ENCODE measurements at places on chromosomes 4 and X.

- peak overlapping the region; percentile 44 for H3K27ac ChIP-seq
- H3K27me3 ChIP-seq = no peaks in the 10 kb centered on the region
- peak; percentile 23 for DNase-seq
- H3K4me3 ChIP-seq = no peak overlapping the region
- H3K36me3 ChIP-seq = no peaks in the 10 kb centered on the region
Measured at GRCh38 chr4:85761803-85762528, 287.0 kb downstream of the ARHGAP24 start.

DNA sequence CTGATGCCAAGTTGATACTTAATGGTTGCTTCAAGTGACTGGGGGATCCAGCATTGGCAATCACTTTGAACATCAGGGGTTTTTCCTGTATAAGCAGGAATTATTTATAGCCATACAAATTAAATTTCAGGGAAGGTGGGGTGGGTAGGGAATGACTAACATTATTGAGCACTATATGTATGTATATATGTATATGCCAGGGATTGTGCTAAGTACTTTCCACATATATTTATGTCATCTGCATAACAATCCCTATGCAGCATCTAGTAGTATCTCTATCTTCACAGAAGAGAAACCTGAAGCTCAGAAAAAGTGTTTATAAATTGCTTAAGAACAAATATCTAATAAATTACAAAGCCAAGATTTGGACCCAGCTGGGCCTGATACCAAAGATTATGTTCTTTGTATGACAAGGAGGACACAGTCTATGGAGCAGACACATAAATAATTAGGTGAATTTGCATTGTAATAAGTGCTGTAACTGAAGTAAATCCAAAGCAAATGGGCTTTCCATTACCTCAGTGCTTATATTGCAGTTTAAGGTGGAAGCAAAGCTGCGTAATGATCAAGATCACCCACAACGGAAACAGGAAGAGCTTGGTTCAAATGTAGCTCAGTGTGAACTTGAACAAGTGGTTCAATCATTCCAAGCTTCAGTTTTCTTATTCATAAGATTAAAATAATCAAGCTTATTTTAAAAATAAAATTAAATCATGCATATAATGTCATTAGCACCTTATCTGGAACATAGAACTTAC lies 18.9 kb upstream of the RASGEF1B start:
- H3K4me1 ChIP-seq = peaks cover 12% of the 10 kb centered on the region
- no peaks in the 10 kb centered on the region for H3K36me3 ChIP-seq
- no peaks in the 10 kb centered on the region for H3K27me3 ChIP-seq
- no peak overlapping the region for H3K4me3 ChIP-seq
- H3K27ac ChIP-seq = no peak overlapping the region

DNA sequence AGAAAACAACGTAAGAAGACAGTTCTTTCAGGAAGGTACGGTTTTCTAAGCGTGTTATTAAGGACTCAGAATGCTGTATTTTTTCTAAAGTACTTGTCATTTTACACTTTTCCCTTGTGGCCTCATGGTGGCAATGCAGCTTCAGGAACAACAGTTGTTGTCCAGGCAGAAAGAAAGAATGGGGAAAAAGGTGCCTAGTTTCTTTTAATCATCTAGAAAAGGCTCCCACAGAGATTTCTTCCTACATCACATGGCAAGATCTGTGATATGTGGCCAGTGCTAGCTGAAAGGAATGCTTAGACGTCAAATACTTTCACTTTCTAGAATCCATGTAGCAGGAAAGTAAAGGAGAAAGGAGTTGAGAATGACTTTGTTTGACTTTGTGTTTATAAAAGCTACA lies 49.0 kb upstream of the TRAM1L1 start:
- no peaks in the 10 kb centered on the region for H3K36me3 ChIP-seq
- DNase-seq = no peak
- H3K27ac ChIP-seq = no peak overlapping the region
- H3K4me1 ChIP-seq = no peaks in the 10 kb centered on the region

DNA sequence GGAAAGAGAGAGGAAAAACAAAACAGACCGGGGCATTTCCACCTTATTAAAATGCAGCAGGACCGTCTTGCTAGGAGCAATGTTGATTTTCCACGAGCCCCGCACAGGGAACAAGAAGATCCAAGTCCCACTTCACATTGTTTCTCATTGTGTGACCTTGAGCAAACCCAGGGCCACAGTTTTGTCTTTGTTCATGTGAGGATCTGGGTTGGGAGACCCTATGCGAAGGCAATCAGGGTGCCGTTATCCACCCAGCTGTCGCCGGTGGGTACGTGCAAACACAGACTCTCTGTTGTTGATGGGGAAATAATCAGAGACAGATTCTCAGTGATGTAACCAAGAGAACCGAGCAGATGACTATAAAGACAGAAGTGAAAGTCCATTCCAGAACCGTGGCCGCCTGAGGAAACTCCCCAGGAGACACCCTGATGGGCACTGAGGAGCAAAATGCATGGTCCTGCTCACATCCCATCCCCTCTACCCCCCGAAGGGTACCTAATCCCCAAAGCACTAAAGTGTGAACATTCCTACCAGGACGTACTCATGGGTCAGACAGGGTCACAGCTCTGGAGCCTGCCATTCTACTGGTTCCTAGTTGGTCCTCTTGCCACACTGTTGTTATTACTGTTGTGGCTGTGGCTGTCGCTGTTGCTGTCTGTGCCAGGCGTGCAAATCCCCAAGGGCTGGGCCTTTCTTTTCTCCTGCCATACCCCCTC lies 102.7 kb upstream of the RBPJ start:
- H3K27me3 ChIP-seq = no peaks in the 10 kb centered on the region
- H3K4me3 ChIP-seq = no peak overlapping the region
- no peaks in the 10 kb centered on the region for H3K36me3 ChIP-seq
- peak; percentile 15 for DNase-seq
- peaks cover 19% of the 10 kb centered on the region for H3K4me1 ChIP-seq

DNA sequence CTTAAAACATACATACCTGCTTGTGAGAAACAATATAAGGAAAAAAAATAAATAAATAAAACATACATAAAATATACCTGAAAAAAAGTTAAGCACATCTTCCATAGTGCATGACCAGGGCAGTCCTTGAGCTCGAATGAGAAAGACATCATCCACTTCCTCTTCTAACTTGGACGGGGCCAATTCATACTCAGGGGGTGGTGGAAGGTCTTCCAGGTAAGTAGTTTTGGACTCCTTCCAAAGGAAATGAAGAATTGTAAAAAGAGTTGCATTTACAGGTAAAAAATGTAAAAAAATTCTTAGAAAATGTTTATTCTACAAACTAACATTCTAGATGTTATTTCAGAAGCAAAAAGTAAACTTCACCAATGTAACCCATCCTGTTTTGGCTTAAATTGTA lies 3.6 kb downstream of the GRSF1 start:
- DNase-seq = no peak
- H3K27me3 ChIP-seq = no peaks in the 10 kb centered on the region
- H3K4me3 ChIP-seq = no peak overlapping the region
- no peak overlapping the region for H3K27ac ChIP-seq
- peaks cover 15% of the 10 kb centered on the region for H3K4me1 ChIP-seq
- peaks cover 3% of the 10 kb centered on the region for H3K36me3 ChIP-seq

DNA sequence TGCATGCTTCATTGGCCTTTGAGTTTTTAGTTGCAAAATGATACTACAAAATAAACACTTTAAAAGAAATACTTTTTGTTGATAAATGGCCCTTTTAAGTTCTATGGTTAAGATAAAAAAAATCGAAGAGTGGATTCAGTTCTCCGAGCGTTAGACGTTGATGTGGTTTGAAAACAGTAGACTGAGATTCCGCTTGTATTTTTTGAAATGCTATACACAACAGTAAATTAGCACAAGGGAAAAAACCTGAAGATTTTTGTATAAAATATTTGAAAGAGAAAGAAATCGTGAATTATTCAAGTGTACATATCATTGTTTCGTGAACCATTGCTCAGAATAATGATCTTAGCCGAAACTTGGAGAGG lies 1.4 kb downstream of the BMP2K start:
- DNase-seq = no peak
- H3K27ac ChIP-seq = peak overlapping the region; percentile 98
- no peaks in the 10 kb centered on the region for H3K36me3 ChIP-seq

- no peaks in the 10 kb centered on the region for H3K27me3 ChIP-seq
- H3K4me1 ChIP-seq = no peaks in the 10 kb centered on the region
- H3K4me3 ChIP-seq = no peak overlapping the region
Measured at GRCh38 chr4:81360737-81361136, 111.0 kb downstream of the RASGEF1B start.

GRCh38 chr4:19806865-19807264 lies 444.8 kb upstream of the SLIT2 start:
- no peaks in the 10 kb centered on the region for H3K4me1 ChIP-seq
- no peak for DNase-seq
- H3K27ac ChIP-seq = no peak overlapping the region
- no peaks in the 10 kb centered on the region for H3K36me3 ChIP-seq
- H3K4me3 ChIP-seq = no peak overlapping the region
- no peaks in the 10 kb centered on the region for H3K27me3 ChIP-seq

- H3K36me3 ChIP-seq = no peaks in the 10 kb centered on the region
- no peaks in the 10 kb centered on the region for H3K4me1 ChIP-seq
- H3K4me3 ChIP-seq = no peak overlapping the region
- DNase-seq = no peak
Measured at GRCh38 chrX:29297171-29297800, 710.0 kb downstream of the IL1RAPL1 start.

GRCh38 chrX:31338991-31339350 lies 267.1 kb upstream of the FTHL17 start:
- DNase-seq = no peak

- peaks cover 6% of the 10 kb centered on the region for H3K4me1 ChIP-seq
- no peak for DNase-seq
- H3K4me3 ChIP-seq = no peak overlapping the region
- no peaks in the 10 kb centered on the region for H3K36me3 ChIP-seq
- no peaks in the 10 kb centered on the region for H3K27me3 ChIP-seq
Measured at GRCh38 chrX:84363663-84364062, 138.6 kb downstream of the HDX start.

DNA sequence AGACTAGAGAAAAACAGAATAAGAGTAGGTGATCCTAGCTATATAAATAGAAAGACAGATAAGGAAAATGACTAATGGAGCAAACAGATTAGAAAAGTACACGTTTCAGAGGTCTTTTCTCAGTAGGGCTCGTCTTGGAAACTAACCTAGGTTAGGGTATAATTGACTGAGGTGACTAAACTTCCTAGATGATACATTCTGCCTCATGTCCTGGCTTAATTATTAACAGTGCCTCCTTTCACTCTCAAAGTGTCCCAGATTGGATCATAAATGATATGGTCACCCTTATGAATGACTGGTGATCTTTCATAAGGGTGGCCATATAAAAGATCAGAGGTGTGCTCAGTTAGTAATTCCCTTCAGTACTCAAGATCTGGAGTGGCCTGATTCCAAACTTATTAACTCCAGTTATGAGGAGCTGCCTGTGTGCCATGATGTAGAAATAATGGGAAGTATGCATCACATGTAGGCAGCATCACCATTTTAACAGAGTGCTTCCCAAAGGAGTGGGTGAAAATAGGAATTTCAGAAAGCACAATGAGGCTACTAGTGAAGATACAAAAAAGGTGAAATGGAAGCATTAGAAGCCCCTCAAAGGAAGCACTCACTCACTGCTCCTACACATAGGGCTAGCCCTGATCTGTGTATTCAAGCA lies 14.7 kb upstream of the GRIA3 start:
- H3K4me3 ChIP-seq = no peak overlapping the region
- H3K4me1 ChIP-seq = no peaks in the 10 kb centered on the region
- DNase-seq = no peak
- H3K36me3 ChIP-seq = no peaks in the 10 kb centered on the region
- no peak overlapping the region for H3K27ac ChIP-seq

DNA sequence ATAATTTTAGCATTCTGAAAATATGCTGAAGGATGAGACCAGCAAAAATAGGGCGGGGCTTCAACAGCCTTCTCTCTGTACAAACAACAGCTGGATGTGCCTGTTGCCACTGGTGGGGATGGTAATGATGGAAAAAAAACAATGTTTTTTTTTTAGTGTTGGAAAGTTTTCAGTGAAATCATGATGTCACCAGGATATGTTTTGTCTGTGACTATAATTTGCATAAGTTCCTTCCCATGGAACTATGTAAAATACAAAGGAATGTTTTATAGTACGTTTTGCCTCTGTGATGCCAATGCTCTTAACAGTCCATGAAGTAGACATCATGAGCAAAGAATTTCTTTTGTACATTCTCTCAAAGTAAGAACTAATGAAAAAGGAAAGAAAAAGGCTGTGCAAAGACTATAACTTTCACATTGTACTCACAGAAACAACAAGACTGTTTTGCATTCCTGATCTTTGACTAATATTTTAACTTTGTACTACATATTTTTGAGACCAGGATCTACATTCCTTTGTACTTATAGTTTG lies 589.7 kb downstream of the SPRY1 start:
- H3K4me3 ChIP-seq = no peak overlapping the region
- no peaks in the 10 kb centered on the region for H3K36me3 ChIP-seq
- H3K4me1 ChIP-seq = peaks cover 6% of the 10 kb centered on the region
- no peak overlapping the region for H3K27ac ChIP-seq
- no peaks in the 10 kb centered on the region for H3K27me3 ChIP-seq

- no peak overlapping the region for H3K4me3 ChIP-seq
- no peak for DNase-seq
- no peaks in the 10 kb centered on the region for H3K4me1 ChIP-seq
- H3K36me3 ChIP-seq = peaks cover 22% of the 10 kb centered on the region
Measured at GRCh38 chr4:56475917-56476316, 8.5 kb downstream of the SRP72 start.

DNA sequence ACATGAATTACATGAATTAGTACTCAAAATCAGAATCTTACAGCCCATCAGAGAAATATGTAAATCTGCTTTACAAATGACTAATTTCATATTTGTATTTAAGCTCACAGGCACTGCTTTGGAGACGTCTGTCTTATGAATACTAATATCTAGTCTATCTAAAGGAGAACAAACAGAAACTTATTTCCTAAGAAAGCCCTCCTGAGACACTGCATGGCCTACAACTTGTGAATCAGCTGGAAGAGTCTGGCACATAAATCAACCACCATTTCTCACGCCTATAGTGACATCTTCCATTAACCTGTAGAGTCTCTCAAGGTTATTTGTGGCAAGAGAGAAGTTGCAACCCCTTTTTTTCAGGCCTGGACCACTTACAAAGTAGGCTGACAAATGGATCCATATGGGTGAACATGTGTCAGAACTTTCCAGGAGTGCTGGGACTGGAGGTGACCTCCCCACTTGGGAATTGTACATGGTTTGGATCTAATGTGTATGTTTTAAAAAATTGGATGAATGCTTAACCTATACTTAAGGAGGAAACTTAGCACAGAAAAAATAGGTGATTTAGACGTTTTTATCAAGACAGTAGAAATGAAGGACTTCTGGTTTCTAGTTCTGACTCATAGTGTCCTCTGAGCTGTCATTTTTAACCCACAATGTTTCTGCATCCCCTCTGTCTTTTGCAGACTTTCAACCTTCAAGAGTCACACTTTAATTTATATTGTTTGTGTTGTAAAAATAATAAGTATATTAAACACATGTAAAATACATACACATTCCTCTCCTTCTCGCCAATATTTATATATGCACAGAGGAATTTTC lies 83.2 kb upstream of the ARHGAP24 start:
- H3K27me3 ChIP-seq = no peaks in the 10 kb centered on the region
- DNase-seq = no peak
- H3K36me3 ChIP-seq = no peaks in the 10 kb centered on the region
- H3K4me3 ChIP-seq = no peak overlapping the region
- H3K4me1 ChIP-seq = no peaks in the 10 kb centered on the region
- no peak overlapping the region for H3K27ac ChIP-seq

GRCh38 chr4:26362745-26363439 lies 42.1 kb downstream of the RBPJ start:
- no peaks in the 10 kb centered on the region for H3K27me3 ChIP-seq
- H3K4me1 ChIP-seq = peaks cover 48% of the 10 kb centered on the region
- no peak for DNase-seq
- H3K27ac ChIP-seq = no peak overlapping the region
- no peak overlapping the region for H3K4me3 ChIP-seq
- H3K36me3 ChIP-seq = no peaks in the 10 kb centered on the region

- H3K36me3 ChIP-seq = no peaks in the 10 kb centered on the region
- H3K4me1 ChIP-seq = no peaks in the 10 kb centered on the region
- no peak overlapping the region for H3K27ac ChIP-seq
- no peak overlapping the region for H3K4me3 ChIP-seq
Measured at GRCh38 chrX:120797188-120797851, 78.3 kb downstream of the CT47B1 start.

All from tibial nerve (tissue), 4 donors.